ENCODE measurements at places on chromosomes 12 and 14.

GRCh38 chr12:40325349-40325960 lies 100.7 kb downstream of the LRRK2 start:
- peak; percentile 51 for DNase-seq

DNA sequence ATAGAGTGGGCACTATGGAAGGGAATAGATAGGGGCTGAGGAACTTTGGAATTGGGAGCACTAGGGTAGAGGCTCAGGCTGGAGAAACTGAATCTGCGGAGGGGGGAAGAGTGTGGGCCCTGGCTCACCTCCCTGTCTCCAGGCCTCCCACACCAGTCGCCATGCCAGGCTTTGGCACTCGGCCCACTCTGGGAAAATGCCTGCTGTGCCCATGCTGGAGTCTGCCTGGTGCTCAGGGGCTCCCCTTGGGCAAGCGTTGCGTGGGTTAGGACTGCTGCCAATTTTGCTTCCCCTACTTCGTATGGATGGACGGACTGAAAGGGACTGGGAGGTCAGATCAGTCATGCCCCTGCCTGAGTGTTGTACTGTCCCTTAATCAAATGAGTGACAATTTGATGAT lies 34.6 kb upstream of the CISTR start:
- no peak for DNase-seq

- no peak for DNase-seq
Measured at GRCh38 chr14:47710581-47710980, 35.2 kb upstream of the MDGA2 start.

DNA sequence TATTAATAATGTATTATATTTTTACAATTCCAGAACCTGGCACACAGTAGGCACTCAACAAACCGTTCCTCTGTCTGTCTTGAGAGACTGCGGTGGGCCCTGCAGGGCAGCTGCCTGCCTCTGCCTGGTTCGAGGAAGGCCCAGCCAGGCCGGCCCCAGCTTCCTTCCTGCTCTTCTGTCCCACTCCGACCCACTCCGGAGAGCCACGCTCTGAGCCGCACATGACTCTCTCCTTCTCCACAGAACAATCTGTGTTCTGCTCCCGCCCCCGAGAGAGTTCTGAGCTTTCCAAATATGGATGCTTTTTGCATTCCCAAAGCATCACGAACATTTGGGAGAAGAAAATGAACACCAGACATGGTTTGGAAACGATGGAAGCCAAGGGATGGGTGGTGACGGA lies 57.3 kb downstream of the TTC7B start:
- peak; percentile 29 for DNase-seq

DNA sequence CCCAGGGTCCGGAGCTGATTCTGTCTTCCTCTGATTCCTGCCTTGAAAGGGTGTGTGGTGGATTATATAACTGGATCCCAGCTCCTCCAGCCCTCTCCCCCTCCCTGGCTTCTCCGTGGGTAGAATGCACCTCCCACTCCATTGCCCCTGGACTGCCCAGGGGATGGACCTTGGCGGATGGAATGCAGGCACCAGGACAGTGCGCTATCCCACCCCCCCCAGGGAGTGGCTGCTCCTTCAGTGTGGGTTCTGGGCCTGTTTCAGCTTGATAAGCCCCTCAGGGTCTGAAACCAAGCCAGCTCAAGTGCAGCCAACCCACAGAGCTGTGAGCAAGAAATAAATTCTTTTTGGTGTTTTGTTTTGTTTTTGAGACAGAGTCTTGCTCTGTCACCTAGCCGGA lies 112.4 kb upstream of the TMEM132D start:
- no peak for DNase-seq

DNA sequence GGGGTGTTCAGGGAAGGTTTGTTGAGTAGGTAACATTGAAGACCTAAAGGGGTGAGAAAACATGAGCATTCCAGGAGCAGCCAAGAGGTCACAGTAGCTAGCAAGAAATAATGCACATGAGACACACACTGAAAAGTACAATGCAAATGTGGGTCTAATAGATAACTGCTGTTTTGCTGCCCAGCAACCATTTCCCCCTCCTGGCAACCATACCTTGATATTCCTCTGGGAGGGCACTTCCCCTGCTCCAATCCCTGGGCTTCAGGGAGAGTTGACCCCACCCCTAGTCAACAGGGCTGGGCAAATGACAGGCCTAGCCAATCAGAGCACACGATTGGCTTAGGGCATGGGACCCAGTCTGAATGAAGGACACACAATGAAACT lies 8.5 kb upstream of the ACTN1 start:
- peak; percentile 6 for DNase-seq

DNA sequence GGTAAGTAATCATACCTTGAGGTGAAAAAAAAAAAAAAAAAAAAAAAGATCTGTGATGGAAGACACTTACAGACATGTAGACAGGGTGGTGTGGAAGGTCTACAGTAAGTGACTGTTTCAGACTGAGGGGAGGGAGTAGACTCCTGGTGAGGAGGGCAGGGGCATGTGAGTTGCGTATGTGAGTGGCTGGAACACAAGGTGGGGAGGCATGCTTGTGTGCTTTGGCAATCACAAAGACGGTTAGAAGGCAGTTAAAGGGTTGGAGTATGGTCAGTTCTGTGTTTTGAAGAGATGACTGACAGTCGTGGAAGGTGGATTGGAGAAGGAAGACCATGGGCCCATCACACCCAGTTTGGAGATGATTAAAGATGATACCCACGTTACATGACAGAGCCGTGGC lies 65.2 kb downstream of the ETV6 start:
- no peak for DNase-seq

DNA sequence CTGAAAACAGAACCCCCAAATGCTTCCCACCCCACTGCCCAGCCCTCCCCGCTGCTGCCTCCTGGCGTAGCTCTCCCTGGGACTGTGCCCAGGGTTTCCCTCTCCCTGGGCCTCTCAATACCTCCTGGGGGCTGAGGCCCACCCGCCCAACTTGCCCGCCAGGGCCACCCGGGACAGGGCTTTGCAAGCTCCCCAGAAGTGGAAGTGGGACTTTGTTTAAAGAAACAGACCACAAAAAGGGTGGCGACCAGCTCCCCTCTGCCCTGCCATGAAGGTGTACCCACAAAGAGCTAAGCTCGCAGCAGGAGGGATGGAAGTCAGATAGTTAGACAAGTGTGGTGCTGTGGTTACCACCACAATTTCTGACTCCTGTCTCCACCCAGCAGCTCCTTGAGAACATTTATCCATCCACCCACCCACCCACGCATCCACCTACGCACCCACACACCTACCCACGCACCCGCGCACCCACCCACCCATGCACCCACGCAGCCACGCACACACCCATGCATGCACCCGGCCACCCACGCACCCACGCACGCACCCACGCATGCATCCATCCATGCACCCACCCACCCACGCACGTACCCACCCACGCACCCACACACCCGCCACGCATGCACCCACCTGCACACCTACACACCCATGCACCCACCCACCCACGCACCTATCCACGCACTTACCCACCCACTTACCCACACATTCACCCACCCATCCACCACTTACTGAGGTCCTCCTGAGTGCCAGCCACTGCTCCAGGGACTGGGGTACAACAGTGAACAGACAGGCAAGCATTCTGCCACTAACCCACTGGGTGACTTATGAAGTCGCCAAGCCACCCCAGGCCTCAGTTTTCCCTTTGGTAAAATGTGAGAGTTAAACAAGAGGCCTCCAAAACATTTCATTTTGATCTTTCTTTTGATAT lies 127.3 kb downstream of the SCARB1 start:
- no peak for DNase-seq

DNA sequence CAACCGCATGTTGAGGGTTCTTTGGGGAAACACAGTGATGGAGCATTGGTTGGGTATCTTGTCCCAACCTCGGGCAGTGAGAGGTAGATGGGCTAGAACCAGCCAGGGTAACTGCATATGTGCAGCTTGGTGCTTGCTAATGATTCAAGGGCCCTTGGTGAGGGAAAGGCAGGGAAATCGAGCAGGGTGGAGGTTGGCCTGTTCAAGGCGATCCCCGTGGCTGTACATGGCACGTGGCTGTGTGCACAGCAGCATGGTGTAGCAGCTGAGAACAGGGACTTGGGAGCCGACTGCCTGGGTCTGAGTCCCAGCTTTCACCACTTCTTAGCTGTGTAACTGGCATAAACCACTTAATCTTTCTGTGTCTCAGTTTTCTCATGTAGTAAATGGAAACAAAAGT lies 45.5 kb upstream of the OAS1 start:
- DNase-seq, result no peak

- DNase-seq, result no peak
Measured at GRCh38 chr12:113049976-113050742, 6.4 kb upstream of the DTX1 start.

DNA sequence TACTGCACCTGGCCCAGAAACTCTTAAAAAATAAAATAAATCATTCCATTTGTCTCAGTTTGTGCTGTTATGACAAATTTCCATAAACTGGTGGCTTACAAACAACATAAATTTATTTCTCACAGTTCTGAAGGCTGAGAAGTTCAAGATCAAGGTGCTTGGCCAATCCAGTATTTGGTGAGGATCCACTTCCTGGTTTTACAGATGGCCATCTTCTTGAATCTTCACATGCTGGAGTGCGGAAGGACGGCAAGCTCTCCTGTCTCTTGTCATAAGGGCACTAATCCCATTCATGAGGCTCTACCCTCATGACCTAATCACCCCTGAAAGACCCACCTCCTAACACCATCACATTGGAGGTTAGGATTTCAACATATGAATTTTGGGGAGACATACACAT lies 29.9 kb upstream of the MYBPC1 start:
- peak; percentile 20 for DNase-seq

DNA sequence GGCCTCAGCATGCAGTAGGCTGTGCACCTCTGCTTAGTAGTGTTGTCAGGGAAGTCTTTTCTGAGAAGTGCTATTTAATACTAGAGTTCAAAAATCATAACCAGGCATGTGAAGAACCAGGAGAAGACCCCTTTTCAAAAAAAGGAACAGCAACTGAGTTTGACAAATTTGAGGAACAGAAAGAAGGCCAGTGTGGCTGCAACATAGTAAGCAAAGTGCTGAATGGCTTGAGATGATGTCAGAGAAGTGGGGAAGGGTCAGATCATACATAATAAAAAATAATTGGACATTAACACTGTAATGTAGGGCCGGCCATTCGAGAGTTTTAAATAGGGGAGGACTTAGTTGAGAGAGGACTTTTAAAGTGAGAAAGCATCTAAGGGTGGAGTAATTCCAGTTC lies 11.1 kb upstream of the CNTN1 start:
- DNase-seq, result no peak

GRCh38 chr14:99272899-99273765 lies 1.1 kb upstream of the BCL11B start:
- no peak for DNase-seq

DNA sequence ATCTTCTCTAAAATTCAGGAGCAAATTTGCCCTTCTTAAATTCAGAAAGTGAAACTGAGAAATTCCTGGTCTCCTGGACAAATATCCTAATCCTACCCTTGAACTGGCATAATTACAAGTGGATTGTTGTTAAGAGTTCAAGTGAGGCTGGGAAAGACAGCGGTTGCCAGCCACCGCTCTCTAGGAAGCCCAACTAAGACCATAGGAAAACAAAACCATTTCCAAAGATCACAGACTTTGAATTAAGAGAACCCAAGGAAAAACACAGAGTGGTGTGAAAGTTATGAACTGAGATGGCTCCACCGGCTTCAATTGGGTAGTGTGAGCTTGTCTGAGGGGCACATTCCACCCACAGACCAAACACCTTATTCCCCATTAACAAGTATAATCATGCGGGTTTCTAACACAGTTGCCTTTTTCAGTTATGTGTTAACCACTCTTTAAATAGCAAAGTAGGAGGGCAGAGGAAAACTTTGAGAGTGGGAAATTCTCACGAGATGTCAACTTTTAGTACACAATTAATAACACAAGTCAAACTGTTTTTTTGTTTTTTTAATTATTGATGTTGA lies 1628.8 kb upstream of the SEL1L start:
- DNase-seq, result no peak

DNA sequence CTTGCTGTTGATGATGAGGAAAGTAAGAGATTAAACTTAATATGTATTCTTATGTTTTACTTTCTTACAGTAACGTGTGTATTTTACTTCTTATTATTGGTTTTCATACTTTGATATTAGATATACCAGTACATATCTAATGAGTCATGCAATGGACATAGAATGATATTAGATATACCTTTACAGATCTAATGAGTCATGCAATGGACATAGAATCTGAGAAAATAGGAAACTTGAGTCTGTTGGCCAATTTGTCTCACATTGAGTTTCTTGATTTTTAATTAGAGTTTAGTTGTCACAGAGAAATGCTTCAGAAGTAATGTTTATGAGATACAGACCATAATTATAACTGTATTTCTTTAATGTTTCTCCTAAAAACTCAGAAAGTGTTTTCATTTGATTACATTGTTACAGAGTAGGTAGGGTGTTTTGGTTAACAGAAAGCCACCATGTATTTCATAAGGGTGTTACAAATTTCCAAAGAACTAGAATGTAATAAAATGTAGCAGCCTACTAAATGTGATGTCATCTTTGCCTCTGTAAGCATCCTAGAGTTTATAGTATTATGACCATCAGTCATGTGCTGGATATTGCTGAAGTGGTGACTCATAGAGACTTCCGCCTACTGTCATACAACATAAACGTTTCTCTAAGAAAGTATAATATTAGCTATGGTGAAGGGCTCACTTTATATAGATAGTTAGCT lies 3.0 kb downstream of the GAS2L3 start:
- peak; percentile 93 for DNase-seq

GRCh38 chr12:89433634-89434033 lies 81.3 kb upstream of the DUSP6 start:
- DNase-seq, result no peak

- DNase-seq, result no peak
Measured at GRCh38 chr12:27060740-27061139, 21.6 kb downstream of the C12orf71 start.

DNA sequence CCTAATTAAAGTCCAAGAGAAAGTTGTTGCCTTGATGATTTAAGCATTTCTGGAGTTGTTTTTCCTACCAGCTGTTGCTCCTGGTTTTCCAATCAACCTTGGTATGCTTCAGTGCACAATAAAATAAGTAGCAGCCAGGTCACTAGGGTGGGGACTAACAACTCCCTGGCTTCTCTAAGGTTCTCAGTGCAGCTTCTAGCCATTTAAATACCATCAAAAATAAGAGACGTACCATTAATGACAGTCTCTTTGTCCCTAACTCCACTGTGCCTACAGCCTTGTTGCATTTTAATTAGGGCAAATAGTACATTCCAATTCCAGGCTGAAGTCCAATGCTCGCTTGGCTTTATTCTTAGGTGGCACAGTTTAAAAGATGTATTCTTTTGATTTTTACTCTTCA lies 11.8 kb downstream of the STON2 start:
- DNase-seq, result no peak

GRCh38 chr12:124480469-124481256 lies 86.7 kb downstream of the NCOR2 start:
- peak; percentile 90 for DNase-seq

GRCh38 chr12:21568115-21568514 lies 36.5 kb downstream of the GYS2 start:
- DNase-seq, result no peak

GRCh38 chr14:104385531-104386101 lies 193.9 kb upstream of the C14orf180 start:
- DNase-seq, result no peak

- no peak for DNase-seq
Measured at GRCh38 chr12:81150382-81150781, 72.5 kb downstream of the ACSS3 start.

- no peak for DNase-seq
Measured at GRCh38 chr14:61803755-61804154, 41.5 kb downstream of the SNAPC1 start.

- DNase-seq, result peak; percentile 23
Measured at GRCh38 chr12:93461503-93461902, 5.8 kb upstream of the MRPL42 start.

- DNase-seq, result no peak
Measured at GRCh38 chr12:108319277-108320234, 19.6 kb downstream of the CMKLR1 start.

- DNase-seq, result no peak
Measured at GRCh38 chr12:124750787-124751471, 112.7 kb downstream of the SCARB1 start.
